ENCODE measurements at places on chromosomes 1 and 21.

DNA sequence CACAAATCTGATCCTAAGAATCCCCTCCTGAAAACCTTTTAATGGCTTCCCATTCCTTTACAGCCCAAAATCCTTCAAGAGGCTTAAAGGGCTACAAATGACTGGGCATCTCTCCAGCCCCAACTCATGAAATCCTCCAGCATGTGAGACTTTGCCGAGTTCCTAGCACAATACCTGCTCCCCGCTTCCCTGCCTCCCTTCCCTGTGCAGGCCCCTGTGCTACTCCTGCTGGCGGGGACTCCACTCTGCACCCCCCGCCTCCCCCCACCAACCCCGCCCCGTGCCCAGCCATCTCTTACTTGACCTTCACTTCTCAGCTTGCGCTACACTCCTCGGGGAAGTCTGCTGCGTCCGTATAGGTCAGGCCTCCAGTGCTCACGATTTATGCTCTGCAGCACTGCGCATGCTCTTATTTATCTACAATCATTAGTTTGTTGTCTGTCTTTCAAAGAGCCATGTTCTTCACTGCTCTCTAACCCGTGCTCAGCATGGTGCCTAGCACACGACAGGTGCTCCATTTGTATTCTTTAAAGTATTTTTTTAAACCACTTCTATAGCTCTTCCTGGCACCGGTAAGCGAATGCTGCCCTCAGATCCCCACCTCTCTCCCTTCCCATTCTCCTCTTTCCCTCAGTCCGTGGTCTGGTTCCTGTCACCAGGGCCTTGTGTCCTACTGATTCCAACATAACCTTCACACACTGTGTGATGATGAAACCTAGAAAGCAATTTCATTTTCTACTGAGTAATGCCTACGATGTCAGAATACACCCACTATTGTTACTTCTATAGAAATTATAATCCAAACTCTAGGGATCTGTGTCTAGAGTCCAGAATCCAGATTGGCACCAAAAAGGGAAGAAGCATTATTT, 37.5 kb upstream of the PLA2G2C start:
- H3K36me3 ChIP-seq, result no peaks in the 10 kb centered on the region
- no peak overlapping the region for H3K4me3 ChIP-seq
- no peak overlapping the region for H3K27ac ChIP-seq
- DNase-seq, result no peak
- peaks cover 25% of the 10 kb centered on the region for H3K27me3 ChIP-seq

- DNase-seq, result no peak
- no peak overlapping the region for H3K27ac ChIP-seq
- no peaks in the 10 kb centered on the region for H3K36me3 ChIP-seq
- no peaks in the 10 kb centered on the region for H3K4me1 ChIP-seq
- H3K4me3 ChIP-seq, result no peak overlapping the region
Observed at GRCh38 chr1:87436534-87436933, 107.9 kb downstream of the LMO4 start.

DNA sequence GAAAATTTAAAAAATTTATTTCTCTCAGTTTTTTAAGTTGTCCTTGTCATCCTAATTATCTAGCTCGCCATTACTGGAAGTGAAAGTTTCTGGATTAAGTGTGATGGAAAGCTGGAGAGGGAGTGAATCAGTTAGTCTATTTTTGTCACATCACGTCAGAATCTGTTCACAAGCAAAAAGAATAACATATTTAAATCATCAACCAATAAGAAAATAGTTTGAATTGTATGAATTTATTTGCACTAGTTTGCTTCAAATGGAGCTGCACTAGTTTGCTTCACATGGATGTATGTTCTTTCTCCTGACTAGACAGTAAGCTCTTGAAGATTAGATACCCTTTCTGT, 22.8 kb downstream of the PHC2 start:
- H3K27me3 ChIP-seq, result no peaks in the 10 kb centered on the region
- DNase-seq, result no peak
- H3K4me1 ChIP-seq, result peaks cover 39% of the 10 kb centered on the region
- peak overlapping the region; percentile 76 for H3K27ac ChIP-seq
- peak overlapping the region; percentile 41 for H3K4me3 ChIP-seq

DNA sequence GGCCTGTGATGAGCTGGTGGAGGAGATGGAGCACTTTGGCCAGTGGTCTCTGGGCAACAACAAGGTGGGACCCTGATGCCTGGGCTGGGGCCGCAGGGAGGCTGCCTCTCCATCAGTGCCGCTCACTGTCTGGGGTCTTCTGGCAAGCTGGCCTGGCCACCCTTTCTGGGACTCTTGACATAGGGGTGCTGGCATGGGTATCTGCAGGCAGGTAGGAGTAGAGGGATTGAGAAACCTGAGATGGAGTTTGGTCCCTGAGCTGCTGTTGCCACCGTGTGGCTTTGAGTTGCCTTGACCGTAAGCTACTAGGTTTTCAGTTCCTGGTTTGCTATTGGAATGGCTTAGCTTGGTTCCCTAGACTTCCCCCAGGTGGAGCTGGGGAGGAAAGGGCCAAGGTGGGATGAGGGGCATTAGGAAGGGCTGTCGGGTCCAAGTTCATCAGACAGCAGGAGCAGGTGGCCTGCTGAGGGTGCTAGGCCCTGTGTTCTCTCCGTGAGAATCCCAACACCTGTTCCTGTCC, 13.2 kb upstream of the MFN2 start:
- H3K4me3 ChIP-seq, result no peak overlapping the region
- no peak overlapping the region for H3K27ac ChIP-seq
- H3K36me3 ChIP-seq, result peaks cover 82% of the 10 kb centered on the region
- H3K27me3 ChIP-seq, result no peaks in the 10 kb centered on the region
- no peak for DNase-seq
- H3K4me1 ChIP-seq, result no peaks in the 10 kb centered on the region

DNA sequence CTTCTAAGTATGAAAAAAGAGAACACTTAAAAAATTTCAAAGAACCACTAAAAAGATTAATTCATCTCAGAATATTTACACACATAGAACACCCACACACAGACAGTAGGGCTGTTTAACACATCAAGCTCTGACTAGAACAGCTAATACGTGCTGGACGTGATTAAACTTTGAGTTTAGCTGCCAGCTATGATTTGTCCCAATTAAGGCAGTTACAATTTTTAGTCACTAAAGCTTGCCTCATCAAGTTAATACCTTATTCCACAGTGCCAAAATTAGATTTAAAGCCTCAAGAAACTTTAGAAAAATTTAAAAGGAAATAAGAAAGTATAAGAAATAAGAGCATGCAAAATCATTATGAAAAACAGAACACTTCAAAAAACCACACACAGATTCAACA, 18.9 kb downstream of the SLC16A1 start:
- DNase-seq, result no peak
- H3K4me1 ChIP-seq, result peaks cover 36% of the 10 kb centered on the region
- no peaks in the 10 kb centered on the region for H3K27me3 ChIP-seq
- H3K36me3 ChIP-seq, result no peaks in the 10 kb centered on the region
- H3K4me3 ChIP-seq, result no peak overlapping the region

DNA sequence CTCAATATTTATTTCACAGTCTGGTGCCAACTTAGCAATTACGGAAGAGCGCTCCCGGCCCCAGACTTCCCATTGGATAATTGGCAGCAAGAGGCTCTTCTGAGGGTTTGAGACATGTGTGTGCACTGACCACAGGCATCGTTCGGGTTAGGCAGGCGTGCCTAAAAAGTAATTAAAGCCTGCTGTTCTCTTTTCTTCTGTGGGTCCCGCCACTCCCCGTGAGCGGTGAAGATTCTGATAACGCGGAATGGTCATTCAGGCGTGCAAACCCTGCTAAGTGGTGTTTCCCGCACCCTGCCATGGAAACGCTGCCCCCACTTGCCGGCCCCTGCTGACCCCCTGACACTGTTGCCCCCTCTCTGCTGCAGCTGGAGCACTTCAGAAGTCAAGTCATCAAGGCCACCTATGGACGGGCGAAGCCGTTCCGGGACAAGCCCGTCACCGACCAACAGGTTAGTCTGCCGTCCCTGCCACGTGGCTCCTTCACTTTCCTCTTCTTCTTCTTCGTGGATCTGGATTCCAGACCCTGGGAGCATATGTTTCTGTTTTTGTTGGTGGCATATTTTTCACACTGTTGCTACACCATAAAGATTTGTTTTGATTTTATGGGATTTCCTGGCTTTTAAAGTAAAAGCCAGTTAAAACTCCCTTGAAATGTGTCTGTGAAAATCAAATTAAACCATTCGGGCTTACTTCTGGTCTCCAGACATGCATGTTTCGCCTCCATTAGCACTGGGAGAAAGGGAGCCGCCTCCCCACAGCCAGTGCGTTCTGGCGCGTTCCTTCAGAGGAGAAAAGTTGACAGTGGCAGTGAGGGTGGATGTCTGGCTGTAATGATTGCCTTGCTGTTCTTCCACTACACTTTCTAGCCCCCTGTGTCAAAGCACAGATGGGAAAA, 79.9 kb downstream of the FHAD1 start:
- no peaks in the 10 kb centered on the region for H3K36me3 ChIP-seq
- H3K27me3 ChIP-seq, result no peaks in the 10 kb centered on the region
- H3K4me3 ChIP-seq, result no peak overlapping the region
- peaks cover 12% of the 10 kb centered on the region for H3K4me1 ChIP-seq
- no peak for DNase-seq

- no peak overlapping the region for H3K27ac ChIP-seq
- H3K27me3 ChIP-seq, result no peaks in the 10 kb centered on the region
- H3K4me1 ChIP-seq, result no peaks in the 10 kb centered on the region
Observed at GRCh38 chr21:44569861-44570517, 3.5 kb upstream of the KRTAP10-4 start.

GRCh38 chr1:92487078-92487605, 417 bp upstream of the GFI1 start:
- H3K27me3 ChIP-seq, result peaks cover 41% of the 10 kb centered on the region
- no peaks in the 10 kb centered on the region for H3K36me3 ChIP-seq
- H3K4me3 ChIP-seq, result peak overlapping the region; percentile 68
- DNase-seq, result no peak

- H3K36me3 ChIP-seq, result no peaks in the 10 kb centered on the region
- H3K27me3 ChIP-seq, result no peaks in the 10 kb centered on the region
- peaks cover 7% of the 10 kb centered on the region for H3K4me1 ChIP-seq
Observed at GRCh38 chr1:113040041-113040440, 33.0 kb upstream of the LRIG2 start.

DNA sequence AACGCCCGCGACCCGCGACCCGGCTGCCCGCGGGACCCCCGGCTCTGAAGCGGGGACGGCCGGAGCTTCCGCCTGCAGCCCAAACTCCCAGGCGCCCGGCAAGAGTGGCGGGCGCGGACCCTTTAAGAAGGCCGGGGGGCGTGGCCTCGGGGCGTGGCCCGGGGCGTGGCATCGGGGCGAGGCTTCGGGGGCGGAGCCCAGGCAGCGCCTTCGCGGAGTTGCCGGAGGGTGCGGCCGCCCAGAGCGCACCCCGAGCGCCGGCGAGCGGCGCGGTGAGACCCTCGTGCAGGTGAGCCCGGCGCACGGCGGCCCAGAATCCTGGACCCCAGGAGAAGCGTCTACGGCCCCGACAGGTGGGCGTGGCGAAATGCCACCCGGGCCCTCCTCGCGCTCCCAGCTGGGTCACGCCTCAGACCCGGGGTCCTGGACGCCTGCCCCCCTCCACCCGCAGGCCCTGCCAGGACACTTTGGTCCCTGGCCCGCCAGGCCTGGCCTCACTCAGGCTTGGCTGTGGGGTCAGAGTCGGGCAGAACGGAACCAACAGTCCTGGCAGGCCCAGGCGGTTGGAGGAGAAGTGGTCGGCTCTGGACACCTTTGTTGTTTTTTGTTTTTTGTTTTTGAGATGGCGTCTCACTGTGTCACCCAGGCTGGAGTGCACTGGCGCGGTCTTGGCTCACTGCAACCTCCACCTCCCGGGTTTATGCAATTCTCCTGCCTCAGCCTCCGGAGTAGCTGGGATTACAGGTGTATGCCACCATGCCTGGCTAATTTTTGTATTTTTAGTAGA, 14.4 kb downstream of the RNF223 start:
- peak overlapping the region; percentile 72 for H3K4me3 ChIP-seq
- H3K36me3 ChIP-seq, result no peaks in the 10 kb centered on the region
- no peak overlapping the region for H3K27ac ChIP-seq
- DNase-seq, result peak; percentile 94
- peaks cover 34% of the 10 kb centered on the region for H3K27me3 ChIP-seq

DNA sequence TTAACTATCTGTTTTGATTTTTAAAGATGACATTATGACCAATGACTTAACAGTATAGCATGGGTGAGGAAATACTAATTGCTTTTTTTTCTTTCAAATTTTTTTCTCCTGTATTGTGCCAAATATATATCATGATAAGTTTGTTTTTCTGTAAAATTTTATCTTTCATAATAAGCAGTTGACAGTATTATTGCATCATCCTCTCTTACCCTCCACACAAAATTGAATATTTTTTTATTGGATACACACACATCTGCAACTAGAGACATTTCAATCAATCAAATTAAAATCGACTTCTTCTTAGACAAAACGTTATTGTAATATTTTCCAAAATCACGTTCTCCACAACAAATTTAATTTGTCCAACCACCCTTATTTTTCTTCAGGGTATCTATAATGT, 330.4 kb upstream of the BRINP3 start:
- no peak for DNase-seq
- no peak overlapping the region for H3K4me3 ChIP-seq
- H3K36me3 ChIP-seq, result no peaks in the 10 kb centered on the region
- H3K27me3 ChIP-seq, result no peaks in the 10 kb centered on the region
- H3K4me1 ChIP-seq, result no peaks in the 10 kb centered on the region
- H3K27ac ChIP-seq, result no peak overlapping the region

- H3K27ac ChIP-seq, result no peak overlapping the region
- DNase-seq, result no peak
- H3K27me3 ChIP-seq, result no peaks in the 10 kb centered on the region
- no peaks in the 10 kb centered on the region for H3K4me1 ChIP-seq
- H3K4me3 ChIP-seq, result no peak overlapping the region
Observed at GRCh38 chr1:222225316-222225691, 322.6 kb downstream of the HHIPL2 start.

- peak overlapping the region; percentile 12 for H3K27ac ChIP-seq
- no peak for DNase-seq
- H3K27me3 ChIP-seq, result no peaks in the 10 kb centered on the region
- no peaks in the 10 kb centered on the region for H3K4me1 ChIP-seq
- no peak overlapping the region for H3K4me3 ChIP-seq
- H3K36me3 ChIP-seq, result no peaks in the 10 kb centered on the region
Observed at GRCh38 chr1:192538407-192539296, 36.9 kb upstream of the RGS1 start.

Data from psoas muscle (tissue), 8 donors.